ENCODE measurements at places on chromosomes 3 and 15.

GRCh38 chr3:181694805-181695660 lies 16.7 kb upstream of the SOX2 start:
- peak overlapping the region; percentile 53 for H3K27ac ChIP-seq
- no peaks in the 10 kb centered on the region for H3K36me3 ChIP-seq
- peaks cover 5% of the 10 kb centered on the region for H3K27me3 ChIP-seq
- H3K4me3 ChIP-seq, result peak overlapping the region; percentile 49

GRCh38 chr15:47961401-47962090 lies 159.2 kb upstream of the SLC24A5 start:
- no peaks in the 10 kb centered on the region for H3K4me1 ChIP-seq
- DNase-seq, result no peak
- H3K27me3 ChIP-seq, result no peaks in the 10 kb centered on the region
- no peak overlapping the region for H3K4me3 ChIP-seq
- H3K36me3 ChIP-seq, result no peaks in the 10 kb centered on the region

- no peaks in the 10 kb centered on the region for H3K27me3 ChIP-seq
- peak overlapping the region; percentile 31 for H3K27ac ChIP-seq
- H3K36me3 ChIP-seq, result no peaks in the 10 kb centered on the region
- no peak for DNase-seq
Observed at GRCh38 chr3:52845157-52845556, 10.3 kb upstream of the MUSTN1 start.

DNA sequence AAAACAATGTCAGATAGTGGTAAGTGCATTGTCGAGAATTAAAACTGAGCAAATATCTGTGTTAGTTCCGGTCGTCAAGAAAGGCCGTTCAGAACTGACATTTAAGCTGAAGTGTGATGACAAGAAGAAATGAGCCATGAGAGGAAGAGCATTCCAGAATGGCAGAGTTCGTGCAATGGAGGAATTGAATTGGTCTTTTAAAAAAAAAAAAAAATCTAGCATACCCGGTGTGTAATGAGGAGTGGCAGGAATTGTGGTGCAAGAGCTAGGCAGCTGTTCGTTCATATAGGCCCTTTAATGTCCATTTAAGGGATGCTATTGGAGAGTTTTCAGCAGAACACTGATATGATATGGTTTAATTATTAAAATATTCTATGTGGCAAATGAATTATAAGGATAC lies 2.6 kb upstream of the GBE1 start:
- no peaks in the 10 kb centered on the region for H3K36me3 ChIP-seq
- H3K27ac ChIP-seq, result no peak overlapping the region
- DNase-seq, result no peak
- H3K4me1 ChIP-seq, result peaks cover 28% of the 10 kb centered on the region

DNA sequence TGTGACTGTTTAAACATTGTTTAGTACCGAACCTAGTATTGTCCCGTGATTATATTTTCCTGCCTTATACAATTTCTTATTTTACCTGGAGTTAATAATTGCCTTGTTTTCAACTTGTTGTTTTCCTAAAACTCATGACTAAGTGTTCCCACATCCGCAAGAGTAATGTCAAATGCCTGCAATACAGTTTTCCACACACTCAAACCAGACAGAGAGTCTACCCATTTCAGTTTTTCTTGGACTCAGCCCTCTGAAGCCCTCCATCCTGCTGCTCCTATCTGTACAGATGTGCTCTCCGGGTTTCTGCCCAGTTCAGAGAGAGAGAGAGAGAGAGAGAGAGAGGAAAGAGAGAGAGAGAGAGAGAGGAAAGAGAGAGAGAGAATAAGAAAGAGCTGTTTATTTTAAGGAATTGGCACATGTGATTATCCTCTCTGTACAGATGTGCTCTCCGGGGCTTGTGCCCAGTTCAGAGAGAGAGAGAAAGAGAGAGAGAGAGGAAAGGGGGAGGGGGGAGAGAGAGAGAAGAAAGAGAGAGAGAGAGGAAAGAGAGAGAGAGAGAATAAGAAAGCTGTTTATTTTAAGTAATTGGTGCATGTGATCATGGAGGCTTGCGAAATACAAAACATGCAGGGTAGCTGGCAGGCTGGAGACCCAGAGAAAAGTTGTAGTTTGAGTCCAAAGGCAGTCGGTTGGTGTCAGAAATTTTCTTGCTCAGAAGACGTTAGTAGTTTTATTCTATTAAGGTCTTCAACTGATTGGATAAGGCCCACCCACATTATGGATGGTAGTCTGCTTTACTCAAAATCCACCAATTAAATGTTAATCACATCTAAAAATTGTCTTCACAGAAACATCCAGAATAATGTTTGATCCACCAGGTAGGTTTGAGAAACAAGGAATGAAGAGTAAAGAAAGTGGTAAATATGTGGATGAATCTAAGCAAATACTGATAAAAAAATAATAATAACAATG lies 104.1 kb upstream of the GOLGA8J start:
- no peaks in the 10 kb centered on the region for H3K36me3 ChIP-seq
- H3K27ac ChIP-seq, result no peak overlapping the region
- H3K4me3 ChIP-seq, result no peak overlapping the region
- no peaks in the 10 kb centered on the region for H3K27me3 ChIP-seq
- DNase-seq, result no peak

GRCh38 chr15:100426937-100427336 lies 85.2 kb upstream of the ADAMTS17 start:
- H3K4me3 ChIP-seq, result no peak overlapping the region
- DNase-seq, result no peak
- H3K27me3 ChIP-seq, result no peaks in the 10 kb centered on the region
- H3K4me1 ChIP-seq, result no peaks in the 10 kb centered on the region
- H3K36me3 ChIP-seq, result peaks cover 66% of the 10 kb centered on the region

GRCh38 chr15:85752491-85752961 lies 42.2 kb downstream of the KLHL25 start:
- H3K36me3 ChIP-seq, result no peaks in the 10 kb centered on the region
- H3K4me3 ChIP-seq, result no peak overlapping the region
- no peaks in the 10 kb centered on the region for H3K27me3 ChIP-seq

All from esophagus squamous epithelium (tissue), 5 donors.